Activated CD4-positive, alpha-beta T cell treated with anti-CD3 and anti-CD28 coated beads for 4 hours (primary cell): ENCODE measurements at places on chromosomes 3 and 15.

GRCh38 chr3:170023165-170023564 lies 14.6 kb upstream of the GPR160 start:
- DNase-seq, result no peak

DNA sequence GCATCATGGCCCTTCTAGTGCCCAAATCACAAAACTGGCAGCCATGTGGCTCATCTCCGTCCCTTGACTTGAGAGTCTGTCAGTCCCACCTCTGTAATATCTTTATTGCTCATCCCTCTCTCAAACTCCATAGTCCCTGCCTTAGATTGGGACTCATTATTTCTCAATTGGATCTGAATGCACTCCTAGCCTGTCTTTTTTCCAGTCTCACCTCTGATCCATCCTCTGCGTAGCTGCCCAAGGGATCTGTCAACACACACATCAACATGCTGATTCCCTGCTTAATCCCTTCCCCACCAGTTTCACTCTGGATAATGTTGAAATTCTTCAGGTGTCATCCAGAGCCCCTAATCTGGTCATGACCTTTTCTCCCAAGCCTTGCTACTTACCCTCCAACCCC lies 39.3 kb downstream of the NMNAT3 start:
- DNase-seq, result no peak

- DNase-seq, result no peak
These were observed 42.5 kb upstream of the SNRK start for GRCh38 chr3:43243590-43244587.

- no peak for DNase-seq
These were observed 916 bp downstream of the IDH3A start for GRCh38 chr15:78149805-78150751.

- DNase-seq, result no peak
These were observed 86.8 kb downstream of the LIPC start for GRCh38 chr15:58518626-58519025.

GRCh38 chr3:145251311-145251710 lies 909.7 kb downstream of the PLOD2 start:
- DNase-seq, result no peak

DNA sequence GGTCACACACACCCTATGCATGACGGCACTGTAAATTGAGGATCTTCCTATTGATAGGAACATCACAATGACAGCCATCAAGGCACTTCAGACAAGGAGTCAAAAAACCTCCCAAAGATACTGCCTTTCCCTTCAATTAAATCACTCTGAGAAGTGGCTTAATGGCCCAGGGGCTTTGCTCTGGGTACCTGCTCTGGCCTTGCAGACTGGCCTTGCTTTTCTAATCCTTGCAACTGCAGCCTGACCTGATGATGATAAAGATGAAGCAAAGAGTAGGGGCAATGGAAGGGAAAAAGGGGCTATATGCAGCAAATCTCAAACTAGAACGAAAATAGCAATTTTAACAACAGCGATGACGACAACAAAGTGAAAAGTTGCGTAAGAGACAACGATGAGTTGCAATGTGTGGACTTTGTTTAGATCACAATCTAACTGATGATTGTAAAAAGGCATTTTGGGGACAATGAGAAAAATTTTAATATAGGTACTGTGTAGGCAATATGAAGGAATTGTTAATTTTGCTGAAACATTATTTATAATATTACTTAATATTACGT lies 14.6 kb downstream of the ADAMTS9 start:
- DNase-seq, result no peak

DNA sequence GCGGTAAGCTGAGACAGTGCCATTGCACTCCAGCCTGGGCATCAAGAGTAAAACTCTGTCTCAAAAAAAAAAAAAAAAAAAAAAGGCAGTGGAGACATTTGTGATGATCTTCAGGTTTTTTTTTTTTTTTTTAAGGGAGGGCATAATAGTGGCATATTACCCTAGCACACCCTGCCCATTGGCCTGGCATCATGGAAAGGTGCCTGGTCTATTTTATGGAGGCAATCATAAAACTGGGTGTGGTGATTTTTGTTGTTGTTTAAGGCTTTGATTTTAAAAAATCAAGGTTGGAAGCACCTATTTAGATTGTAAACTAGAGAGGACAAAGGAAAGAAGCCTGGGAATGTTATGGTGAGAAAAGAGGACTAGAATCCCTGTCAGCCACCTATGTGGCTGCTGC lies 6.0 kb downstream of the IQGAP1 start:
- DNase-seq, result no peak

DNA sequence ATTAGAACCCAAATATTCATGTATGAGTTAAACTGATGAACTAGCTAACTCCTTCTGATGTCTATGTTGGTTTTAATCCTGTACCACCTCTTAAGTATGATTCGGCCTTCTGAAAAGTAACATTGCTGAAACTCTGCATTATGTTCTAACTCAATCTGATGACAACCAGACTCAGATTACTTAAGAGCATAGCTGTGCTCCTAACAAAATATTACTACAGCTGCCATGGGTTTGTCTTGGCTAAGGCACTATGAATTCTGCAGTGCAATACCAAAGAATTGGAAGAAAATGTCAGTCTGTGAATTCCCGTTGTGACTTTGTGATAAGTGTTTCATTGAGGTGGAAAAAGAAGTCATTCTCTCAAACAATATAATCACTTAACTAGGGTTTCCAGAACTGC lies 224.4 kb downstream of the ZMAT3 start:
- DNase-seq, result no peak
